Activated gamma-delta T cell treated with Interleukin-2 at 50 U/mL for 16 hours (primary cell): ENCODE measurements at places on chromosomes 5 and 9.
A peak's percentile ranks its signal among the peaks of the same experiment; 100 is the strongest.

DNA sequence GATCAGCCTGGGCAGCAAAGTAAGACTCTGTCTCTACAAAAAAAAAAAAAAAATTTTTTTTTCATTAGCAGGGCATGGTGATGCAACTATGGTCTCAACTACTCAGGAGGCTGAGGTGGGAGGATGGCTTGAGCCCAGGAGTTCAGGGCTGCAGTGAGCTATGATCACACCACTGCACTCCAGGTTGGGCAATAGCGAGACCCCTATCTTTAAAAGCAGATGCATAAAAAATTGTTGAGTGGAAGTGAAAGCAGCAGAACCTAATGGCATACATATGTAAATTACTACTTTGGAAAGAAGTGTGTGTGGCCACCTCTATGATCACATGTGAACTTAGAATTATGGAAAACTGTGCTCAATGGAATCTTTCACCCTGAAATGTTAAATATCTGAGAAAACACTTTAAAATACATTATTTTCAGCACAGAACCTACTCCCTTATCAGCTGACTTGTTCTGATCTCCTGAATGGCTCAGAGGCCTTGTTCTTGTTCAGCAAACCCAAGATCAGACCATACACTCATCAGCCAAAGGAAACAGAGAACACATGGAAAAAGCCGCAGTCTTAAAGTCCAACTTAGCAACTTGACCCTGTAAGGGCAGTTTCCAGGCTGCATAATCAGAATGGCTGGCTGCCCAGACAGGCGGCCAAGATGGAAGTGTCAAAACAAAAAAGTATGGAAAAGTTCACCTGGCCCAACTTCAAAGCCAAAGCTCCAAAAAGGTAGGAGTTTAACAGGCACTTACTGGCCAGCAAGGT lies 56.5 kb downstream of the SIL1 start:
- no peak for DNase-seq

DNA sequence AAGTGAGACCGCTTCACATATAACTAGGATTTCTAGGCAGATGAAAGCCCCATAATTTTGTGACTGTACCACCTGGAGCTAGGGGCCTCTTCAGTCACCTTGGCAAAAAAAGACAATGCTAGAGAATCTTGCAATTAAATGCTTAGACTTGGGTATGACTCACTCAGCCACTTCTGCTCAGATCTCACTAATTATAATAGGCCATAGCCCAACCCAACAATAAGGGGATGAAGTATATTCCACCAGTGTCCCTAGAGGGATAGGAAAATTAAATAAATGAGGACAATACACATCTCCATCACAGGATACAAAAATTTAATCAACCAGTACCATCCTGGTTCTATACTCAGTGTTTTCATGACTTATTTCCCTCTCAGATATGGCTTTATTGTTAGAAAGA lies 1079.9 kb upstream of the C9orf72 start:
- DNase-seq = no peak

DNA sequence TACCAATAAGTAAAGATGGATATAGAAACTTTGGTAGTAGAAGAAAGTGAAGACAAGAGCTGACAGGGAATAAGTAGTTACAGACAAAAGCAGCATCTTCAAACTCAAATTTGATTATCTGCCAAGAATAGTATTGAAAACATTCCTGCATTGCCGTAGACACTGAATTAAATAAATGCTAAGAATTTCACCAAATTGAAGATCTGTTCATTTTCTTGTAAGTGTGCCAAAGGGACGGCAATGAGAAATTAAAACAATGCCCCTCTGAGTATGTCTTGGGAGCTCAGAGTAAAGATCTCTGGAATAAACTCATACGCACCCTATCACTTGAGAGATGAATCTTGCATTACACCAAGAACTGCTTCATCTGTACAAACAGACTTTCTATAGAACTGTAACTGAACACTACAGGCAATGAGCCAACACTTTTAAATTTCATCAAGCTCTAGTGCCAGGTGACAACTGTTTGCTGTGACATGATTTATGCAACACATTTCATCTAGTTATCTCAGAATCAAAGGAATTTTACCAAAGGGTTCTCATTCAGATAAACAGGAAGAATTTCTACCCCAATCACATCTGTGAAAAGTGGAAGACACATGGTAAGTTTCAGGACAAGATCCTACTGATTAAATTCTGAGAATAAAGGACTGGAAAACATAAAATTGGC lies 66.9 kb downstream of the RFX3 start:
- no peak for DNase-seq

DNA sequence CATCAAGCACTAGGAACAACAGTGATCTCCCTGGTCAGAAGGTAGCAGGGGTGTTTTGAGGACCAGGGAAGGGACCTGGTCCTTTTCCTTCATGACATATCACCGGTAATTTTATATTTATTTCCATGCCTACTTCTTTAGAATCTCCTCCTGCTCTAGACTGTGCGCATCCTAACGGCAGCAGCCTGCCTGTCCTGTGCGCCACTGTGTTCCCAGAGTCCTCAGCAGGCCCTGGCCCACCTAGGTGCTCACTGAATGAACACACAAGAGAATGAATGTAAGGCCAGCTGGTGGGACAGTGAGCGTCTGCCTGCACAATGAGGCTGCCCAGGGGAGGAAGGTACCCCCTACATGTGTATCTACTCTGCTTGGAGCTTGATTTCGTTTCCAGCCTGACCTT lies 51.5 kb downstream of the C5orf15 start:
- no peak for DNase-seq

DNA sequence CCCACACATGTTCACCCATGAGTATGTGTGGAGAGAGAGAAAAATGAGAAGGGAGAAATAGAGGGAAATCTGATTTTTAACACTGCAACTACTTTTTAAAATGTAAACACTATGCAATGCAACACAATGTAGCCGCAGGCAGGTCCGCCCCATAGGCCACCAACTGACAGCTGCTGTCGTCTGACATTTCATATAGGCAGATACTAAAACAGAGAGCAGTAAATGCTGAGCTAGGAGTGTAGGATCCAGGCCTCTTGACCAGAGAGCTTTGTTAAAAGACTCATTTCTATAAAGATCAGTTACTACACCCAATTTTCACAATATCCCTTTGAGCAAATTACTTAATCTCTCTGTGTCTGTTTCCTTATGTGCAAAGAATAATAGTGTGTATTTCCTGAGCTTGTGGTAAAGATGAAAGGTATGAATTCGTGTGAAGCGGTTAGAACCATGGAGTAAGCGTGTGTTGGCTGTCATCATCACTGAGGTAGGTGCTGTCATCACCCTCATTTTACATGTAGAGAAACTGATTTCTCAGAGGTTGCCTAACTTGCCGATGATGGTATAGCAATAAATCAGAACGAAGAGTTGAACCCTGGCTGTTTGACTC lies 55.2 kb upstream of the PDE8B start:
- peak; percentile 11 for DNase-seq

DNA sequence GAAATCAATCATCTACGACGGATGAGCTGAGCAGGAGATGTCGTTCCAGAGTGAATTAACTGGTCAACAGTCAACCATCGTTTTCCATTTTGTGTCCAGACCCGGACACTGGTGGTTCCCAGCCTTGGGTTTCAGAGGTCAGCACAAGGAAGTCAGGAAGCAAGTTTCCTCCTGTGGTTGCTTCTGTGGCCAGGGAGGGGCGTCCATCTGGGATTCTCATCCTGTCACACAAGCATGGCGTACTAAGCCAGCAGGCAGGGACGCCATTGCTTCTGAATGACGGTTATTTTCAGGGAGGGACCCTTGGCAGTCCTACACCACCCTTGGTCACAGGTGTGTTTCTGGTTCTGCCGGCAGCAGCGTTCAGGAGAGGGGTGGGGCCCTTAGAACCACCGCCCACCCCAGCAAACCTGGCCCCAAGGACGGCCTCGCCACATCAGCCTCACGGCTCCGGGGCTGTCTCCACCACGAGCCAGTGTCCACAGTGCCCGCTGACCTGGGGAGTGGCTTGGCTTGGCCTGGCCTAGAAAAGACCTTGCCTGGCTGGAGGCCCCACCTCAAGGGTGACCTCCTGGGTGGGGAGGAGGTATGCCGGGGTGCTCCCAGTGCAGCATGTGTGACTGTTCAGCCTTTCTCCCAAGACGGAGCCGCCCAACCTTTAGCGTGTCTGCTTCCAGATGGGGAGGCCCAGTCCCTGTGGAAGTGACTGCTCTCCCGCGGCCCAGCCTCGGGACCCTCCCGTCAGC lies 25.2 kb downstream of the NDUFS6 start:
- no peak for DNase-seq

DNA sequence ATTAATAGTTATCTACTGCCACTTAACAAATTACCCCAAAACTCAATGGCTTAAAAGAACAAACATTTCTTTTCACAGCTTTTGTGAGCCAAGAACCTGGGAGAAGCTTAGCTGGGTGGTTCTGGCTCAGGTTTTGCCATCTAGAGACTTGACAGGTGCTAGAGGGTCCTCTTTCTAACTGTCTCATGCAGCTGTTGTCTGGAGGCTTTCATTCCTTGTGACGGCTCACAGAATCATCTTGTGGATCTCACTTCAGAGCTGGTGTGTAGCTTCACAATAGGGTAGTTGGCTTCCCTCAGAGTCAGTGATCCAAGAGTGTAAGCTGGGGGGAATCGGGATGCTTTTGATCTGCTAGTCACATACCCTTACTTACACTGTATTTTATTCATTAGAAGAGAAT lies 81.2 kb upstream of the APC start:
- no peak for DNase-seq

DNA sequence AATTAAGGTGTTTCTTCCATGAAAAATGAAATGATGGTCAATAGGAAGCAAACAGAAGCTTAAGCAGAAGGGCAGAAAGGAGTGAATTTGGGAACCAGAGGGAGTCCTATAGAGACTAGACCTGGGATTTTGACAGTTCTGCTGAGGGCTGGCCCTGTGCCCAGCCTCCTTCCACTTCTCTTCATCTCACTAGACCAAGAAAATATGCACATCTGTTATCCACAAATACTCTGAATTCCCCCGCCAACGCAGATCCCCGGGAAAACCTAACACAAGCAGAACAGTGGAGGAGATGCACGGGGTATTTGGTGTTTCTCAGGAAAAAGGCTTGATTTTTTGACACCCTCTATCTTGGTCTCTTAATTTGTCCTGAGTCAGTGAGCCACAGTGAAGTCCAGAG lies 22.7 kb downstream of the GRIA1 start:
- no peak for DNase-seq

GRCh38 chr5:1874771-1875220 lies 7.9 kb downstream of the IRX4 start:
- DNase-seq = no peak
